ENCODE measurements at places on chromosomes 3 and 15. TPM values are rescaled to one million over a fixed set of nuclear protein-coding genes. Genes with fewer than 3 reads are reported as not detected.

Gene TPRG1
- total RNA-seq = 2.1 TPM

Gene SST
- total RNA-seq = not detected

Gene GNAT1
- 0.59 TPM for total RNA-seq

Gene SEC62
- 89.3 TPM for total RNA-seq

Gene SKOR1
- 0.21 TPM for total RNA-seq

Gene CLDN11
- 1.8 TPM for total RNA-seq

Gene ANKRD63
- total RNA-seq = not detected

Gene SCAANT1
- total RNA-seq = not detected

Gene AGTR1
- not detected for total RNA-seq

Gene CFAP161
- total RNA-seq = 21.1 TPM

Gene PML
- 161 TPM for total RNA-seq

Gene ADIPOQ
- not detected for total RNA-seq

GRCh38 chr15:71566226-71566625 lies 244.1 kb upstream of the NR2E3 start:
- DNase-seq = no peak

- DNase-seq = no peak
These were observed 70.5 kb upstream of the LIPC start for GRCh38 chr15:58361273-58361759.

DNA sequence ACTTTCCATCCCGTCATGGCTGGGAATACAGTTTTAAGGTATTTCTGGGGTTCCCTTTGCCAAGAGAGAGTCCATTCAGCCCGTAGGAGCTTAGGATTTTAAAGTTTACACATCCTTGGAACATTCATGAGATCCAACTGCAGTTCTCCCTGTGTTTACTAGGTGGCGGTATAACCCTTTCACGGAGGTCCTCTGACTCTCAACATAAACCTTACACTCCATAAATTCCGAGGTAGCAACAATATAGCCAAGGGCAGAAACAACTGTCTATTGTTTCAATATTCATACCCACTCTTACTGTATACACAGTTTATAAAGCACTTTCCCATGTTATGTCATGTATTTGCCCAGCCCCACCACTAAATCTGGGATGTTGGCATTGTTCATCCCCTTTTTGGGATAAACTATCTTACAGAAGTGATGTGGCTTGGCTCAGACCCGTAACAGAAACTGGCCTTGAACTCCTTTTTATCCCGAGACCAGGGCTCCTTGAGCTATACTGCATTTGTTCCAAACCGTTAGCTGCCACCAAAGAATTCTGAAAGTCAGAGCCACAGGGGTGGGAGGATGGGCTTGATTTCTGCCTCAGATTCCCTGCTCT lies 69.2 kb upstream of the COL6A5 start:
- DNase-seq = no peak

GRCh38 chr3:190012314-190012782 lies 108.3 kb downstream of the P3H2 start:
- no peak for DNase-seq

- DNase-seq = no peak
These were observed 10.7 kb downstream of the RBM15B start for GRCh38 chr3:51401735-51402134.

- DNase-seq = no peak
These were observed 47.0 kb upstream of the CFAP161 start for GRCh38 chr15:81087066-81087465.

GRCh38 chr3:52897130-52898122 lies at the start of gene STIMATE:
Gene STIMATE (minus strand): TSS chr3:52897548. CDS start chr3:52897450, 98 bp downstream.
- DNase-seq = peak; percentile 79

- DNase-seq = no peak
These were observed 45.4 kb downstream of the IGF2BP2 start for GRCh38 chr3:185779461-185779860.

GRCh38 chr3:88031642-88032077 lies 27.1 kb downstream of the CGGBP1 start:
- no peak for DNase-seq

- no peak for DNase-seq
These were observed 466.3 kb upstream of the EPHA3 start for GRCh38 chr3:88641033-88641604.

GRCh38 chr3:152849996-152850578 lies 15.2 kb downstream of the P2RY1 start:
- no peak for DNase-seq

GRCh38 chr3:86814918-86815655 lies 175.9 kb downstream of the VGLL3 start:
- no peak for DNase-seq

GRCh38 chr3:113021471-113021870 lies 30.7 kb downstream of the GTPBP8 start:
- no peak for DNase-seq

DNA sequence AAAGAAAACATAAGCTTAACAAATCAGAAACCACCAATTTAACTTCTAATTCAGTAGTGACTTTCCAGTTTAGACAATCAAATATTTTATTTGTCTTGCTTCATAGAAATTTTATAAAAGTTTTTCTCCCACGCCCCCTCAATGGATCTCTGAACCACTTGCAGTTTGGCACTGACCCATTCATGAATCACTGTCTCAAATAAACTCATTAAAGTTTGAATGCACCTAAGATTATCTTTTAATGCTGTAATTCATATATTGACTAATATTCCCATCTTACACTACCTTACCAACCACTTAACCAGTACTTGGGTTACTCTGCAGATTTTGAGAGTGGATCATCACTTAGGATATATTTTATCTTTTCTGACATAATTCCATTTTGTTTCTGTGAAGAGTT lies 880.2 kb downstream of the OTOL1 start:
- no peak for DNase-seq

GRCh38 chr3:135929670-135930069 lies 35.9 kb upstream of the PPP2R3A start:
- DNase-seq = no peak

DNA sequence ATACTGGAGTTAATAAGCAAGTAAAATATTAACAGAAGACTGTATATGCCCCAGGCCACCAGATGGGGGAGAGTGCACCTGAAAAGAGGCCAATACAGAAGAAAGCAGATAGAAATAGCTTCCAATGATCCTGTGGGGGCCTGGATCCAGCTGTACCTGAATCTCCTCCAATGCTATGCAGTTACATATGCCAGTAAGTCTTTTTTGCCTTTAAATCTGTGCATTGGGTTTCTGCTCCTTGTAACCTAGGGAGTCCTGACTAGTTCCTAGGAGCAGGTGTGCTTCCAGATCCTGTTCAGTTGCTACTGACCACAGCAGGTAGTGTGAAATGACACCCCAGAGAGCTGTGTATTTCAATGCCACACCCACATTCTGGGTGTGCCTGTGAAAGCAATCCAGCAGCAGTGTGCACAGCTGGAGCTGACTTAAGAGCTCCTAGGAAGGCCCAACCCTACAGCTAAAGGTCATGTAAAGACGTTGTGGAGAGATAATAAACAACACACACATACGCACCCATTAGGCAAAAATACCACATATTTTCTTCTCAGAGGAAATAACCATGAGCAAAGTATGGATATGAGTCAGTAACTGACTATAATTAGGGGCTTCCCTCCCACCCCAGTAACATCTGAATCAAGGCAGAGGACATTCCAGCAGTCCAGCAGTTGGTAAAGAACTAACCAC lies 62.2 kb upstream of the AKAP13 start:
- DNase-seq = no peak

GRCh38 chr15:29867241-29868000 lies 45.2 kb upstream of the TJP1 start:
- no peak for DNase-seq

GRCh38 chr3:184160456-184160855 lies 5.3 kb downstream of the DVL3 start:
- no peak for DNase-seq

GRCh38 chr3:82558081-82558480 lies 796.6 kb upstream of the GBE1 start:
- no peak for DNase-seq

Measured in endothelial cell (in vitro differentiated cells).